Stimulated activated CD8-positive, alpha-beta memory T cell treated with anti-CD3 and anti-CD28 coated beads, Interleukin-15, amount 100 ng/mL, for 4 hours (primary cell): ENCODE measurements at places on chromosomes 3 and 15.

DNA sequence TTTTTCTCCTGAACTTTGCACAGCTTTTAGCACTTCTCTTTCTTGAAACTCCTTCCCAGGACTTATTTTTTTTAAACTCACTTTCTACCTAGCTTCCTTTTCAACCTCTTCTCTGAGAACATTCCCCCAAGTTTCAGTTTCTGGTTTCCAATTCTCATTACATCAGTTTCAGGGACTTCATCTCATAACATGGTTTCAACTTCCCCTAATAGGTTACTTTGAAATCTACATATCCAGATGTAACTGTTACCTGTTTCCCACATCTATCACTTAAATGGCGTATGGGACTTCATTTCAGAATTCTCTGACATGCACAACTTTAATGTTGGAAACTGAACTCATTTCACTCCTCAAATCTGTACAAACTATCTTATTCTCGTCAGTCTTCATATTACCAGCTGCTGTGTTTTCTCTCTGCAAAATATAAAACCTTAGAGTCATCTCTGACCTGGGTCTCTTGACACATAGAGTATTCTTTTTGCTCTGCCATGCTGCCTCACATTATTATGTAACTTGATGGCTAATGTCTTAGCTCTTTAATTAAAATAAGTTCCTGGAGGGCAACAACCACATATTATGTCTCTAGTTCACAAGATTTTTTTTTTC lies 58.4 kb downstream of the NME9 start:
- DNase-seq, result no peak

GRCh38 chr3:159764490-159765029 lies 224.1 kb upstream of the IL12A start:
- no peak for DNase-seq

GRCh38 chr3:41140242-41140641 lies 59.1 kb upstream of the CTNNB1 start:
- DNase-seq, result no peak

GRCh38 chr15:28963711-28964081 lies 77.9 kb downstream of the APBA2 start:
- no peak for DNase-seq

- DNase-seq, result no peak
Measured at GRCh38 chr3:149180057-149180573, 41.5 kb downstream of the CP start.

- no peak for DNase-seq
Measured at GRCh38 chr3:45984331-45985312, 11.0 kb downstream of the FYCO1 start.

- no peak for DNase-seq
Measured at GRCh38 chr3:102599819-102600576, 165.2 kb downstream of the ZPLD1 start.
